ENCODE measurements at places on chromosomes 3 and 15.
A peak's percentile ranks its signal among the peaks of the same experiment; 100 is the strongest.

DNA sequence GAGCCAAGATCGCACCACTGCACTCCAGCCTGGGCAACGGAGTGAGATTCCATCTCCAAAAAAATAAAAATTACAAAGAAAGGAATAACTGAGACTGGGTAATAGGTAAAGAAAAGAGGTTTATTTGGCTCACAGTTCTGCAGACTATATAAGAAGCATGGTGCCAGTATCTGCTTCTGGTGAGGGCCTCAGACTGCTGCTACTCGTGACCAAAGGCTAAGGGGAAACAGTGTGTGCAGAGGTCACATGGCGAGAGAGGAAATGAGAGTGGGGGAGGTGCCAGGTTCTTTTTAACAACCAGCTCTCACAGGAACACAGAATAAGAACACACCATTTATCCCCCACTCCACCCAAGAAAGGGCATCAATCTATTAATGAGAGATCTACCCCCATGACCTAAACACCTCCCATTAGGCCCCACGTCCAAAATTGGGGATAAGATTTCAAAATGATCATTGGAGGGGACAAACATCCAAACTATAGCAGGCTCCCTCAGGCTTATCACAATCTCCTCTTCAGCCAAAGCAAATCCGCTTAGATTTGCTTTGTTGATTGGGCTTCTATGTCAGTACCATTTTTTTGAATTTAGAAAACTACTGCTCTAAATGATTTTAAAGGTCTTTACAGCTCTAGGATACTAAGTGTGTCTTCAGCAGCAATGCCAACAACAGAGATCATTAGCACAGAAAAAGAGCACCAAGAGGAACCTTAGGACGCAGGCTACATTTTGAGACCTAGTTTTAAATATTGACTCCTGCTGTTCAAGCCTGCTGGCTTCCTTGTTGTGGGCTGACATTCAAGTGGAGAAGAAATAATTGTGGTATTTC is 84.2 kb upstream of the TBL1XR1 start:
- no peak for DNase-seq

DNA sequence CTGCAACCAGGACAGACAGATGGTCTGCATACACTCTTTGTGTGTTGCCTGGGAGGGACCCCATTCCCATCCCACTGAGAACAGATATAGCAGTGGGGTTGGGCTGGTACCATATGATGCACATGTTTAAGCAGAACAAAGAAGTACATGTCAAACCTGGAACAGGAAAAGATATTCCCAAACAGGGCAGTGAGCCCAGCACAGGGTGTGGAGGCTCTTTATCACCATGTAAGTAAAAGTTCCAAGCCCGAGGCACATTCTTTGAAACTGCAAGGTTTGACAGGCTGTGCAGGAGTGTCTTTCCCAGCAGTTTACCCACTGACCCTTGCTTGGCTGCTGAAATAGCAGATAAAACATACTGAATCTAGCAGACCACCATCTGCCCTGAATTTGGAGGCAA is 5.3 kb upstream of the ZNF445 start:
- DNase-seq: no peak

- DNase-seq: no peak
Measured at GRCh38 chr3:105397974-105398373, 31.3 kb downstream of the ALCAM start.

- DNase-seq: no peak
Measured at GRCh38 chr3:187954516-187954872, 199.5 kb upstream of the LPP start.

GRCh38 chr3:27721717-27722564 is at the start of gene EOMES:
Gene EOMES, minus strand, starts transcription at chr3:27722323. Its CDS starts 29 bp downstream, at chr3:27722294.
- peak; percentile 24 for DNase-seq

DNA sequence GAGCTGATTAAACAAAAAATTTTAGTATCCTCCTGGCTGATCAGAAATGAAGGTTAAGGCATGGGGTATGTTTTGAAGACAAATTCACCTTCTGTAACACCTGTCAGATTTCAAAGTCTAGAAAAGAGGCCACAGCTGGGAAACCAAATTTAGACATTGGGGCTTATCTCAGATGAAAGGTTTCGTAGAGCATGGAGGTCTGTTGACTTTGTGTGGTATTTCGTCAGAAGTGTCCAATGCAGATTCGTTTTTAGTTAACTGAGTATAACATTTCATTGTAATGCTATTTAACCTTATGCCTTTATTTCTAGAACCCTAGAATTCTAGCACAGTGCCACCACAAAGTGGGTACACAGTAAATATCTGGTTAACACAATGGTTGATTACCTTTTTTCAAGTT is 61.7 kb downstream of the FNDC3B start:
- DNase-seq: no peak

DNA sequence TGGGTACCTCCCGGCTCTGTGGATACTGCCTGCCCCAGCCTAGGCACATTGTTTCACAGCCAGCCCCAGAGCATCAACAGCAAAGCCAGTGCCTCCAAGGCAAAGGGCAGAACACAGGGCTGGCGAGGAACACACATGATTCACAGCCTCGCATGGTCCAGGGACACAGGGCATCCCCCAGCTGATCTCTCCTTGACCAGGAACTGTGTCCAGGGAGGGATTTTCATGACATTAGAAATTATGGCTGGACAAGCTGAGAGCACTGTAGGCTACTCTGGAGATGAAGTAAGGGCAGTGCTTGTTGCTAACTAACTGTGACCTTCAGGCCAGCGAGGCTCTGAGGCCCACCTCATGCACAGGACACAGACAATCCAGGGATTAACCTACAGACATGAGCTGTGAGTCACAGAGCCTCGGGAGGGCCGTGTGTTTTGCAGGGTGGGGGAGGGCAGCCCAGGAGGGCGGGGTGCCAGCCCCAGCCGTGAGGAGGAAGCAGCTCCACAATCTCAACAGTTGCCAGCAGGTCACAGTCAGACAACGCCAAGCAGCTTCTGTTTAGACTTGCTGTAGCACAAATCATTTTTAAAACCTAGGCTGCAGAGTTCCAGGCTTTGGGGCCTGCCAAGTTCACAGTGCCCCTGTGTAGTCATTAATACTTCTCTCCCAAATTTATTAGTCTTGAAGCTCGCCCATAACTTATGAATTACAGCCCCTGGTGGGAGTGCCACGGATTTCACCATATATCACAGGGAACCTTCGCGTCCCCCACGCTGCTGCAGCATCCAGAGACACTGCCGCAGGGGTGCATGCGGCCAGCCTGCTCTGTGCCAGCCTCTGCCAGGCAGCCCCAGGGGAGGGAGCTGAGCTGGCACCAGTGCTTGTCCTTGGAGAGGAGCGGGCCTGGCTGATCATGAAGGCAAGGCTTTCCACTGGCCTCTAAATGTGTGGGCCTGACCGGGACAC is 114.7 kb downstream of the ETFA start:
- peak; percentile 82 for DNase-seq

GRCh38 chr15:80507131-80507530 is 102.9 kb downstream of the ARNT2 start:
- DNase-seq: peak; percentile 84

- no peak for DNase-seq
Measured at GRCh38 chr3:359672-360071, 163.1 kb downstream of the CHL1 start.

- peak; percentile 79 for DNase-seq
Measured at GRCh38 chr3:170233530-170233929, 11.3 kb downstream of the PRKCI start.

GRCh38 chr15:27646531-27646930 is 452.6 kb downstream of the OCA2 start:
- DNase-seq: no peak

DNA sequence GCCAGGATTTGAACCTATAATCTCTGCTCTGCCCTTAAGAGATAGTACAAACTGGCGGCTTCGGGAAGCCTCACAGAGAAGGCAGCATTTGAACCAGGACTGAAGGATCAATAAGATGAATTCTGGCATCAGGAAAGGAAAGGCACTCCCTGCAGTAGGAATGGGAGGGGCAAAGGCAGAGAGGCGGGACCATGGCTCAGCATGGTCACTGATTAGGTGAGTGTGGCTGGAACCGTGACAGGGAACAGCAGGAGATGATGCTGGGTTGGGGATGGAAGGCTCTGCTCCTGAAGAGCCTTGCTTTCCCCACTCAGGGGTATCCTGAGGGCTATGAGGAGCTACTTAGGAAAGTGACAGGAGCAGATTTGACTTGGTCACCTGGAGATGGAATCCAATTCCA is 158.5 kb downstream of the FEZF2 start:
- DNase-seq: no peak

GRCh38 chr15:22265970-22266369 is 185.6 kb downstream of the OR4M2 start:
- DNase-seq: no peak

- DNase-seq: no peak
Measured at GRCh38 chr3:25292595-25292994, 135.5 kb upstream of the RARB start.

DNA sequence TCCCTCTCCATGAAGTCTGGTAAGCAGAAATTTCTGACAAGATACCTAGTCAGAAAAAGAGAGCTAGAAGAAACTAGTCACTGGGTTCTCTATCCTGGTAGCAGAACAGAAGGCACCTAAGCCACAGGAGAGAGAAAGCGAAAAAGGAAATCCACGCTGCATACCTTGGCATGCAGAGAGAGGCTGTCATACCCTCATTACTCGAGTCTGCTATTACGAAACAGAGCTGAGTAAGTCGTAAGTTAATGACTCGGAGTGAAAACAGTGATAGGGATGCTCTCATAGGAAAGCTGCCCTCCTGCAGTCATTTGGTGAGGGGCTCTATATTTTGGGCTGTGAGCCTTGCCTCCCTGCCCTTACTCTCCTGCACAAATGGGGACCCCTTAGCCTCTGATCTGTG is 16.2 kb downstream of the CLRN1 start:
- peak; percentile 58 for DNase-seq

DNA sequence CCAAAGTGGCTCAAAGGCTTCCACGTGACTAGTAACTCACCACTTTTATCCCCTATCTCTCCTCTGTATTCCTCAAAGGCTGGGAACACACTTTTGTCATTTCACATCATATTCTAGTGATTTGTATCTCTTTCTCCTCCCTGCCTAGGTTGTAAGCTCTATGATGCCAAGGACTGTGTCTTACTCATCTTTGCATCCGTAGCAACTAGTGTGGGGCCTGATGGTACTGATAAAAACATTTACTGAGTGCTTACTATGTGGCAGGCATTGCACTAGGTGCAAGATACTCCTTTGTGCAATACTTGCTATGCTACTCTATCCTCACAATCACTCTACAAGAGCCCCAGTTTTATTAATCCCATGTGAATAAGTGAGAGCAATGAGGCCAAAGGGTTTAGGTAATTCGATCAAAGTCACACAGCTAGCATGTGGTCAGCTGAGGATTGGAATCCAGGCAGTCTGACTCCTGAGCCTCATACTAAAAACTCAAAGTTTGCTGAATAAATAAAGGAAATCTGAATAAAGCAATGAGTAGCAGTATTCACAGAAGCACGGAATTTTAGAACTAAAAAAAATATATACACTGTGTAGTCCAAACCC is 342.6 kb upstream of the ICE2 start:
- peak; percentile 10 for DNase-seq

- no peak for DNase-seq
Measured at GRCh38 chr3:165636684-165637015, 200.6 kb downstream of the BCHE start.
